Astrocyte (in vitro differentiated cells and primary cell): ENCODE measurements at places on chromosomes 4 and X.

- DNase-seq, result no peak
These were observed 458.1 kb downstream of the STIM2 start for GRCh38 chr4:27318740-27319139.

DNA sequence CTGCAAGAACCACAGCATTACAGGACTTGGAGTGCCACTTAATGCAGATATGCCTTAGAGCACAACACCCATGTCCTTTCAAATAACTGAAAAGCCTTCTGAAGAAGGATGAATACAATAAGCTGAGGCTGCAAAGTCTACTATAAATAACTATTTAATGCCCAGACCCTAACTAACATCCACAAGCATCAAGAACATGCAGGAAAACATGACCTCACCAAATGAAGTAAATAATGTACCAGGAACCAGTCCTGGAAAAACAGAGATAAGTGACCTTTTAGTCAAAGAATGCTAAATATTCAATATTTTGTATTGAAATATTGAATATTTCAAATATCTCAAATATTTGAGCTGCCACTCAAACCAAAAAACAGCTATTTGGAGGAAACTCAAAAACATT, 16.9 kb downstream of the ACTRT1 start:
- DNase-seq, result no peak

DNA sequence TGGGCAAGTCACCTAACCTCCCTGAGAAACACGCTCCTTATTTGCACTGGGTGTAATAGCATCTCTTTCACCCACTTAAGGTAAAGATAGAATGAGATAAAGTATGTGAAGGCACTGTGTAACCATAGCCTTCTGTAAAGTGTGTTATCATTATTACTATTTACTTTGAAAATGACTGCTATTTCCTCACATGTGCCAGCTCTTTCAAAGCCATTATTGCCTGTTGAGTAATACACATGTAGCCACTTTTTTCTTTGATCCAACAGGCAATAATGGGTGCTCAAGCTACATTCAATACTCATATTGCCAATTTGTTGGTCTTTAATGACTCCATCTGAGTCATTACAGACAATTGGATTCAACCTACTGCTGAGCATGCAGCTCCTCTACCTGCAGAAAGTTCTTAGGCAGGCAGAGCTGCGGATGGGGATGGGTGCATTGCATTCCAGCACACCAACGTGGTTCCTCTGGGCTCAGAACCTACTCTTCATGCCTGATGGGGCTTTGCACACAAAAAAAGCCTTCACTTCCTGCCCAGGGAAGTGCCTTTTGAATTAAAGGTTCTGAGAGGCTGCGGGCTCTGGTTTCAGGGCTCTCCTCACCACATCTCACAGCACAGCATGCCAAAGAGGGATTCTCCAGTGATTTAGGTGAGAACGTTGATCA, 9.7 kb downstream of the PTCHD1 start:
- DNase-seq, result no peak

DNA sequence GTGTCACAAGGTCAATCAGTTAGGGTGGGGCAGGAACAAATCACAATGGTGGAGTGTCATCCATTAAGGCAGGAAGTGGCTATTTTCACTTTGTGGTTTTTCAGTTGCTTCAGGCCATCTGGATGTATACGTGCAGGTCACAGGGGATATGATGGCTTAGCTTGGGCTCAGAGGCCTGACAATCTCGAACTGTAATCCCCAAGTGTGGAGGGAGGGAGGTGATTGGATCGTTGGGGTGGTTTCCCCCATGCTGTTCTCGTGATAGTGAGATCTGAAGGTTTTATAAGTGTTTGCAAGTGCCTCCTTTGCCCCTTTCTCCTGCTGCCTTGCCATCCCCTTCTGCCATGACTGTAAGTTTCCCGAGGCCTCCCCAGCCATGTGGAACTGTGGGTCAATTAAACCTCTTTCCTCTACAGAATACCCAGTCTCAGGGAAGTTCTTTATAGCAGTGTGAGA, 36.7 kb upstream of the STS start:
- no peak for DNase-seq

- peak; percentile 96 for DNase-seq
These were observed at the start of gene RUFY3 for GRCh38 chr4:70721747-70722146. Gene RUFY3, plus strand, starts transcription at chr4:70721964. Its CDS starts 610 bp downstream, at chr4:70722574.
